ENCODE measurements at places on chromosomes 3 and 15.

GRCh38 chr3:132964266-132964665, 73.9 kb upstream of the TMEM108 start:
- DNase-seq = no peak

DNA sequence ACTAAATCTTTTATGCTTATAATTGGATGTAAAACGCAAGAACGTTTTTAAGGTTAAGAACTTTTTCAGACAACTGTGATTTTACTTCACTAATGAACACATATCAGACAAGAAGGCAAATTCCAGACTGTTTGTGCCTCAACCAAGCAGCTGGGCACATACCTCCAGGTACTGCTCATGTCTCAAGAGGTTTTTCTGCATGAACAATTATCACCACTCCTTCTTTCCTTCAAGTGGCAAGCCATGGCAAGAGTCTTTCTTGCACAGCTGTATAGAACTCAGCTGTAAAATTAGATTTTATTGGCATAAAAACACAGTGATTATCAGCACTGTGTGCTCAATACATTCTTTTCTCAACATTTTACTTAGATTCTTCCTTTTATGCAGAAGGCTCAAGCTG, 64.3 kb downstream of the FNDC3B start:
- no peak for DNase-seq

DNA sequence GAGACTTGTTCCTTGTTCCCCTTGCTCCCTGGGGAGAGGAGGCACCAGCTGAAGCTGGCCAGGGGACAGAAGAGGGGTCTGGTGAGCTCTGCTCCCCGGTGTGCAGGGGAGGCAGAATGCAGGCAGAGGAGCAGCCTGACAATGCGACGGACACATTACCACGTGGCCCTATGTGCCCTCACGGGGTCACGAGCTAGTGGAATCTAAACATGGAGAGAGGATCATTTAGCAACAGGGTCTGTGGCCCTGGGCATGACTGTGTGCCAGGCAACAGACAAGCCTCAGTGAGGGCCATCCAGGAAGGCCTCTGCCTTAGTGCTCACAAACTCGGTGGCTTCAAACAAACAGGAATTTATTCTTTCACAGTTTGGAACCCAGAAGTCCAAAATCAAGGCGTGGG, 8.5 kb upstream of the MUC4 start:
- DNase-seq = no peak

DNA sequence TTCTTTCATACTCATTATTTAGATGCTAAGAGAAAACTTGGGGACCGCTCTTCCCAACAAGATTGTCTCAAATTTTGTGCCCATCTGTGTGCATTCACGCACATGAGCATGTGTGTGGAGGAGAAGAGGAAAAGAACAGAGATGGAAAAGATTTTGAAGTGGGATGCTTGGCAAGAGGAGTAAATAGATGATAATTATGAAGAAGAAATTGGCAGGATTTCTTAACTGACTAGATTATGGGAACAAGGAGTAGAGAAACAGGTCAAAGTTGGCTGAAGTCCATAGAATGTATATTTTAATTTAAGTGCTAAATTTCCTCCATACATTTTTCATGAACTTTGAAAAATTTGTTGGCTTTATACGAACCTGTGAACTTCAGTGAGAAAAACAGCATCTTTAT, 100.1 kb downstream of the ZNF609 start:
- DNase-seq = no peak
